ENCODE measurements at places on chromosomes 2 and 18.

GRCh38 chr2:218569038-218569431 lies 396 bp downstream of the CNOT9 start:
- DNase-seq = peak; percentile 61

GRCh38 chr18:2903006-2903405 lies 56.2 kb downstream of the EMILIN2 start:
- peak; percentile 78 for DNase-seq

DNA sequence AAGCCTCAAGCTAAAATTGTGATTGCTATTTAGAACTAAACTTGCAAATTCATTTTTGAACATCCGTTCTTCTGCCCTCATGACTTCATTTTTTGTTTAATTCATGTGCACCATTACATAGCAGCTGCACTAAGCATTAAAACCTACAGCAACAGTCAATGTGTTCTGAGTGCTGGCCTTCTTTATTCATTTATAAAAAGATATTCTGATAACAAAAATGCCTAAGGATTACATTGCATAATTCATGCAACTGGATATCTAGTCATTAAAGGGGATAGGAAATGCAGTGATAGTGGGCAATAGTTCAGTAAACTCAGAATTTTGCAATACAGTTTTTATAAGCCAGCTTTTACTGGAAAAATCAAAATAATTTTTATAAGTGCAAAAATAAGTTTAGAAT lies 294.4 kb upstream of the EPC2 start:
- no peak for DNase-seq

GRCh38 chr2:222736301-222736700 lies 64.8 kb downstream of the MOGAT1 start:
- peak; percentile 58 for DNase-seq

- DNase-seq = no peak
Observed at GRCh38 chr2:186968277-186968676, 119.3 kb upstream of the ZSWIM2 start.

DNA sequence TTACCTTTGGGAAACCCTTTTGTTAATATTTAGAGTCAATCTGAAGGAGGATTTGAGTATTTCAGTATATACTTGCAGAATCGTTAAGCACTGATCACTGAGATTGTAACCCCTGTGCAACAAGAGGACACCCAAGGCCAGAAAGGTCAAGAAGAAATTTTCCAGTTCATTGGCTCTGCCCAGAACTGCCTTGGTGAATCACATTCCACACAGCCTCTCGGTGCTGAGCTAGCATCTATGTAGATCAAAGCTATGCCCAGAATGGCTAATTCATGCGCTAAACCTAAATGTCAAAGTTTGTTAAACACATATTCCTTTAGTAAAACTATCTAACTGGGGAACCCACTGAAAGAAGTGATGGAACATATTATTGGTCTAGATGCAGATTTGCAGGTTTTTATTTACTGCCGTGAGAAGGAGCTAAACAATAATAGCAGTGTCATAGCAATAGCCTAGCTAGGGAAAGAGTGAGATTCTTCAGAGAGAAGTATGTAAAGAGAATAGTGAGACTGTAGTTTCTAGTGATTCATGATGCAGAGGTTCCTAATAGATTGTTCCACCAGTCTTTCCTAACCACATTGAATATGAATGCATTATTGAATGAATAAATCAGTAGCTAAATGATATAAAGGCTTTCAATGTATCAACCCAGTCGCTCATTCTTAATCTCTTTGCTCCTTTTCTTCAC lies 423.2 kb upstream of the CRIM1 start:
- no peak for DNase-seq

DNA sequence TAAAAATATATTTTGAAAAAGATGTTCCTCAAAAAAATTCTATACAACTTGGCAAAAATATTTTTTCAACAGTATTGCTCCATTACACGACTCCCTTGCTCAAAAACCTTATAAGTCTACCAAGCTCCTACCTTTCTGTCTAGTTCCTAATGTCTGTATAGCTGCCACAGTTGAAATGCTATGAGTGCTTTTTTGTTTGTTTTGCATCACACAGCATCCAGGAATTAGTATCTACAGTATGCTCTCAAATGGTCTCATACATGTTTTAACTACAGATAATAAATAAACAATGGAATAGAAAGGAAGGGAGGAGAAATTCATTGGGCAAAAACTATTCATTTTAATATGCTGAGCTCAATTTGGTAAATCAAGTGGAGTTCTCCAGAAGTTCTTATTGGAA lies 17.3 kb downstream of the ACADL start:
- DNase-seq = no peak

DNA sequence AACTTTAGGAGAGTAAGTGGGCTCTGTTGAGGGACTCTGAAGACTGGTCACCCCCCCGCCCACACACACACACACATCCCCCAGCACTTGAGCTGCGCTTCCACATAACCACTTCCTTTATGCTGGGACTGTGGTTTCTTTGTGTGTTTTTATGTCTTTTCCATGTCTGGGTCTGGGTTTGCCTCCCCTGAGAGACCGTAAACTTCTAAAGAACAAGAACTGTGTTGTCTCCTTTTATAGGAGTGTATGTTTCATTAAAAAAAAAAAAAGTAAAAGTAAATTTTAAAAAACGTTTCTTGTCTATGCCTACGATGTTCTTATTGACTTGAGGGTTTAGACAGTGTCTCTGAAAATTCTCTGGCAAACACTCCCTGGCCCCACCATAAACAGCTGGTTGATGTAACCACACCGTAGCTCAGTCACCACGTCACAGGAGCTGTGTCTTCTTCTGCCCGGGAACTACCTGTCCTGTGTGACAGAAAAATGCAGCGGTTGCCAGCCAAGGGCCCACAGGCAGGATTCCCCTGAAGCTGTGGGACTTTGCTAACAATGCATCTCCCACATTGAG lies 68.0 kb downstream of the KLHL29 start:
- DNase-seq = peak; percentile 57

DNA sequence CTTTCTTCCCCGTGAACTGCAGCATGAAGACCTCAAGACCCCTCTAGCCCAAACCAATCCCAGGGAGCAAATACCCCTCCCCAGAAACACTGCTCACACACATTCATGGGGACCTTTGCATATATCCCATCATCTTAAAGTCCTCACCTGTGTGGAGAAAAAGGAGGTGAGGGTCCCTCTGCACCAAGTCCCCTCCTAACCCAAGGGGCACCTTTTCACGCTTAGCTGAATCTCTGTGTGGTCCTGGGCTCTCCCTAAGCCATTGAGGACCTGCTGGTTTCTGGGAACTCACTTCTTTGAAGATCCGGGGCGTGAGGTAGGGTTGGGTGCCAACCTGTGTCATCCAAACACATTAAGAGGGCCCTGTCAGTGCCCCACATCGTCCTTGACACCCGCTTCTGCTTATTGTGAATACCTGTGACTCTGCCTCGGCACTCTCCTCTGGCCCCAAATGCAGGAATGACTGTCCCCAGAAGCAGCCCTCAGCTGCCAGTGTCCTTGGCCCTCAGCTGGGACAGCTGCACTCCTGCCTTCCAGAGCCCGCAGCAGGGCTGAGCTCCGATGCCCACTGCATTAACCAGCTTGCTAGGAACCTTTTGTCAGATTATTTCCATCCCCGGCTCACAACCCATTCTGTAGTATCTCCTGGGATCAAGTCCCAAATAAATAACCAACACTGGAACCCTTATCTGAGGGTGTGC lies 41.3 kb upstream of the ITM2C start:
- no peak for DNase-seq

DNA sequence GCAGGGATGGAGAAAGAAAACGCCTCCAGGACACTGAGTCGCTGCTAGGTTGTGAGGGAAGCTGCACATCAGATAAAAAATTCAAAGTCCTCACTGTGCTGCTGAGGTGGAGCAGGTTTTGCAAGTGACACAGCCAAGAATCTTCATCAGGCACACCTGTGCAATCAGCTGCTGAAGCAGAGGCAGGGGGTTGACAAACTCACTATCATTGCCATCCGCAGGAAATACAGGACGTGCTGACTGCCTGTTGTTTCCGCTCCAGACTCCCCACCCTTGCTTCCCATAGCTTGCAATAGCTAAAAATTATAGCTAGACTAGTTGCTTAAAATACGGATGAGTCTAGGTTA lies 147.8 kb upstream of the FHL2 start:
- DNase-seq = no peak

DNA sequence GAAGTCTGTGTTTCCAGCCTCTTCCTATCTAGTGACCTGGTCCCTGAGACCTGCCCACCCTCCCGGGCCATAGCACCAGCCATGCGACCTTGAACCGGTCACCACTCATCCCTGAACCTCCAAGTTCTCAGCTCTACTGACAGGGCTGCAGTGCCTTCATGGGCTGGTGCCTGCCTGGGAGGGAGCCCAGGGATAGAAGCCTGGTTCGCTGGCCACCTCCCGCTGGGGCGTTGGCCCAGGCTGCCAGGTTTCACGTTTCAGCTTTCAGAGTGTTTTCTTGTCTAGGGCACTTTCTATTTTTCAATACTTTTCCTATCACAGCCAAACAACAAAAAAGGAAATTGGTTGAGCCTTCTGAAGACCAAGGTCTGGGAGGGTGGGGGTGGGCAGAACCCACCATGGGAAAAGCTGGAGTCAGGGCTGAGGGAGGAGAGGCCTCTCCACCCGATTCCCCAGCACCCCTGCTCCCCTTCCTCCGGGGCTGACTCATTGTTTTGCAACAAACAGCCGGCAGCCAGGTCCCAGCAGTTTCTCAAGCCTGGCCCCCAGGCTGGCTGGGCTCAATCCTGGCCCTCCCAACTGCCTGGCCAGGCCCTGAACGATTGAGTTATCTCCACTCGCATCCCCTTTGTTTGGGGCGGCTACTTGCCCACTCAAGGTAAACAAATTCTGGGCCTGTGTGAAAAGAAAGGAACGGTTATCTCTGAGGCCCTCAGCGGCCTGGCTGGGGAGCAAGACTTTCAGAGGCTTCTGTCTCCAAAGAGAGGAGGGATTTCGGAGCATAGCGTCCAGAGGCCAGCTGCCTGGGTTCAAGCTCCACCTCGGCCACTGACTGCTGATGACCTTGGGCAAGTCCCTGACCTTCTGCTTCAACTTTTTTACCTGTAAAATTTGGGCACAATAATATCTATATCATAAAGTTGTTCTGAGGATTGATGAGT lies 47.5 kb downstream of the ZFP36L2 start:
- DNase-seq = peak; percentile 93

All from right atrium auricular region (tissue), 2 donors.